ENCODE measurements at places on chromosomes 6 and 20.

DNA sequence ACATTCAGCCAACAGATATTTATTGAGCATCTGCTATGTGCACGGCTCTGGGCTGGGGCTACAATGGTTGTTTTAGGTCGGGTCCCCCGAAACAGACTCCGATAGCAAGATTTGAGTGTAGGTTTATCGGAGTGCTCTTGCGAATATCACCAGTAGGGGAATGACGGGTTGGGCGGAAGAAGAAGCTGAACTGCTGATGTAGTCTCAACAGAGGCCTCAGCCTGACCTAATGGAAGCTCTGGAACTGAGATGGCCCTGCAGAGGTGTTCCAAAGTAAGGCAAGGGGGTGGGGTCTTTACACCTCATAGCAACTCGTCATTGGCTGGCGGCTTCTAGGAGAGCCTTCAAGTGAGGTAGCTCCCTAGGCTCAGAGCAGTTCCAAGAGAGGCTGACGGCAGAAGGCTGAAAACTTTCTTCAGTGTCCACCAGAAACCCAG lies 1.1 kb downstream of the L3MBTL1 start:
- DNase-seq, result no peak

DNA sequence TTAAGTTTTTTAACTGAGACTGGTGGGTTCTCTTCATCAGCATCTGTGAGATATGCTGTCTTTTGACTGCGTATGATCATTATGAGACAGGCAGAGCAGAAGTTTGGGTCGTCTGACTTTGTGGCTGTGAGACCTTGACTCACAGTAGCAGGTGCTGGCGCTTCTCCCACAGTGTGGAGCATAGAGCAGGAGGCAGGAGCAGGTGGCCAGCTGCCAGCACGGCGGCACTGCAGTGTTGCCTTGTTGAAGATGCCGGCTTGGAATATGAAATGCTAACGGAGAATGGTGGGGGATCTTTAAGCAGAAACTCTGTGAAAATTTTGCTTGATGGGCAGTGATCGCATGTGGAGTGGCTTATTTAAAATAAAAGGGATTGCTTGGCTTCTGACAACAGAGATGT lies 105.0 kb downstream of the TIAM2 start:
- DNase-seq, result no peak

- DNase-seq, result no peak
Observed at GRCh38 chr20:45919542-45920399, 7.8 kb upstream of the PLTP start.

DNA sequence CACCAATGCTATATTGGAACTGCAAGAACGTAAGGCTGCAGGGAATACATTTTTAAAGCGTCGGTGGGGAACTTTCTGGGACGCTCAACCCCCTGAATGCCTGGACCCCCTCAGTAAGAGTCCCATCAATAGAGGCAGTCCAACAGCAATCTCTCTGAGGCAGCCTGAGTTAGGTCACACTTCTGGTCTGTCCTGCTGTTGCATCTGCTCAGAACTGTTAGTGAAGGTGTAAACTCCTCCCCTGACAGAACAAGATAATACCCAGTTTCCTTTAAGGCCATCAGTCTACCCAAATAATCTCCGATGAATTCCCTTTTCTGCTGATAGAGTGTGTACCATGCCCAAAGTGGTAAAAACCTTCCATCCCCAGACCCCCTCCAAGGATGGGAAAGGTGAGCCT lies 1.1 kb upstream of the RNGTT start:
- no peak for DNase-seq

DNA sequence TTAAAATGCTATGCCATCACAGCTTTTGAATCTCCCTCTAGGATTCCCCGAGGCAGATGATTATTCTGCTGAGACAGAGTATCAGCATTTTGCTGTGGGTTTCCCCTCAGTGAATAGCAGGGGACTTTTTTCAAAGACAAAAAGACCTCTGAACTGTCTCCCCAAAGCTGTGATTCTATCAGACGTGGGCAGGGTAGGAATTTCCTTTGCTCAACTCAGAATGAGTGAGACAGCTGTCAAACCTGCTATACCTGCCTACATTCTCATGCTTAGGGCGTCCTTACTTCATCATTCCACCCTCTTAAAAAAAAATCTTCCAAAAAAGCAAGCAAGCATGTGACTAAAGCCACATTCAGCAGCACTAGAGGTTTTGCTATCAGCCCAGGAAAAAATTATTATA lies 147.6 kb upstream of the FAM83B start:
- no peak for DNase-seq

- no peak for DNase-seq
Observed at GRCh38 chr20:53930651-53931504, 139.5 kb downstream of the BCAS1 start.

DNA sequence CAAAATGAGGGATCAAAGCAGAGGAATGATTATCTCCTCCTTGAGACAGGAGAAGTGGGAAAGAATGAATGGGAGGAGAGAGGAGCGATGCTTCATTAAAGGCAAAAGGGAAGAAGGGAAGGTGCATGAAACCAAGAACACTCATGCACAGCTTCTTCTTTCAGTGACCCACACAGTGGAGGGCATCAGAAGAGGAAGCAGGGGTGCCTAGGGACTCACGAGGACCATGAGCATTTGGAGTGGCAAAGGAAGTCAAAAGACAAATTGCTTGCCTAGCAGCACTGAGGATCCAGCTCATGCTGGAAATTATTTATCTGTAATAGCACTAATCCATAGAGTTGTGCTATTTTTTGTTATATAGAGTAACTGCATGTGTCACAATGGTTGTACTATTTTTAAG lies 66.1 kb downstream of the SMLR1 start:
- DNase-seq, result no peak

DNA sequence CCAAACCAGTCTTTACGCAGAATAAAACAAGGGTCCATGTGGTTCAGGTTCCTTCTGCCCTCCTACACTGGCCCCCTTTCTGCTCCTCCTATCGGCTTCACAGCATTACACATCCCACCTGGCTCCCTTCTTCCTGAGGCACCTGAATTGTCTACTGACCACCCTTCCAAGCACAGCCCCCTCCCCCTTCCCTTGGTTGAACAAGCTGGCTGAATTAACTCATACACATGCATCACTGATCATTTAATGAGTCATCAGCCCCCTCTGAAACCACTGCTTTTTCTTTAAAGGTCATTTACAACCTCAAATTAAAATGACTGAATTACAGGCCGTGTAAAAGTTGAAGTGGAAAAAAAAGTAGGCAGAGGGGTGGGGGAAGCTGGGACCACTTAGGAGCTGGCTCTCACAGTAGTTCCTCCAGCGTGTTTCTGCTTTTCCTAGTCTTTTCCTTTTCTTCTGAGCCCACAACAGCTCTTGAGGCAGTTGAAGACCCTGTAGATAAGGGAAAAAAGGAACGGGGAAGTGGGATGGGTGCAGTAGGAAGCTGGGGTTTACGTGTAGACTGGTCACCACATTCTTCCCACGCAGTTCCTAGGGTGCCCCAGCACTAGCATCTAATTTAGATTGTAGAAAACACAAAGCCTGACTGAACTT lies 67.6 kb downstream of the FYN start:
- DNase-seq, result peak; percentile 24

- DNase-seq, result no peak
Observed at GRCh38 chr6:19999319-20000191, 162.4 kb downstream of the ID4 start.

Data from CD4-positive, CD25-positive, alpha-beta regulatory T cell (primary cell).